Skin of body (tissue), 3 donors: ENCODE measurements at places on chromosomes 3 and 15.

DNA sequence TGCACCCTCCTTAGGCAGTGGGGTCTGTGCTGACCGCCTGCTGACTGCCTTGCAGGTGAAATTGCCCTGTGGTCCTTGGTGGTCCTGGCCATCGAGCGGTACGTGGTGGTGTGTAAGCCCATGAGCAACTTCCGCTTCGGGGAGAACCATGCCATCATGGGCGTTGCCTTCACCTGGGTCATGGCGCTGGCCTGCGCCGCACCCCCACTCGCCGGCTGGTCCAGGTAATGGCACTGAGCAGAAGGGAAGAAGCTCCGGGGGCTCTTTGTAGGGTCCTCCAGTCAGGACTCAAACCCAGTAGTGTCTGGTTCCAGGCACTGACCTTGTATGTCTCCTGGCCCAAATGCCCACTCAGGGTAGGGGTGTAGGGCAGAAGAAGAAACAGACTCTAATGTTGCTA lies 2.4 kb downstream of the RHO start:
- DNase-seq: no peak

DNA sequence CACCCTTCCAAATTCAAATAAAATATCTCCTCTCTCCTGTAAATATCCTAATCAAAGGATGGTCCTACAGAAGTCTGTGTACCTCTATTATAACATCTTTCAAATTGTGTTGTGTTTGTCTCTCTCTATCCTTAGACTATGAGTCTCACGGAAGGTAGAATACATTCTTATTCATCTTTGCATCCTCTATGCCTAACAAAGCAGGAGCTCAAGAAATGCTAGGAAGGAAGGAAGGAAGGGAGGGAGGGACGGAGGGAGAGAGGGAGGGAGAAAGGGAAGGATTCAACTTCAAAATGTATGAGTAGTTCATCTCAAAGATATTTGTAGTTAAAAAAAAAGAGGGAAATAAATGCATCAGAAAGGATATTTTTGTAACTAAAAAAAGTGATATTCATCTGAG lies 150.0 kb downstream of the RTP4 start:
- DNase-seq: no peak

DNA sequence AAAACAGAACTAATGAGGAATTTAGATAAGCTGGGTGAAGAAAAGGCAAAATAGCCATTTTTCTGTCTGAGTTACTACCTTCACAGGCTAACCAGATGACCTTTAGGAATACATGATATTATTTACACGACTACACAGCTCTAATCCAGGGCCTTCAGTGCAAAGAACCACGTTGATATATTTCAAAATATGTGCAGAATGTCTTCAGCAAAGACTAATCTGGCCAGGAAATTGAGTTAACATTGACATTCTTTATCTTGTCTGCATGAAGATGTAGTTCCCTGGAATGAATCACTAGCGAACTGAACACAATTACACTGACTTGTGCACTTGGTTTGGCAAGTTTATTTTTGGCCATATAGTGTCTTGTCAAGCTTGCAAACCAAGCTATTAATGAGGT lies 41.5 kb downstream of the PDHB start:
- DNase-seq: no peak

DNA sequence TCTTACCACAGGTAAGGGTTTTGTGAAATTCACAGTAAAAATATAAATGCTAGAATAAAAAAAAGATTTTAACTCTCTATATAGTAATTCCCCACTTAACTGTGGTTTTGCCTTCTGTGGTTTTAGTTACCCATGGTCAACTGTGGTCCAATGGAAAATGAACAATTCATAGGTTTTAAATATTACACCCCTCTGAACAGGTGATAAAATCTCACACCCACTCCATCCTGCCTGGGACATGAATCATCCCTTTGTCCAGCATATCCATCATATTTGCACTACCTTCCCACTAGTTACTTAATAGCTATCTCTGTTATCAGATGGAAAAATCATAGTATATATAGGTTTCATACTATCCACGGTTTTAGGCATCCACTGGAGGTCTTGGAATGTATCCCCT lies 49.2 kb downstream of the HDGFL3 start:
- DNase-seq: no peak

DNA sequence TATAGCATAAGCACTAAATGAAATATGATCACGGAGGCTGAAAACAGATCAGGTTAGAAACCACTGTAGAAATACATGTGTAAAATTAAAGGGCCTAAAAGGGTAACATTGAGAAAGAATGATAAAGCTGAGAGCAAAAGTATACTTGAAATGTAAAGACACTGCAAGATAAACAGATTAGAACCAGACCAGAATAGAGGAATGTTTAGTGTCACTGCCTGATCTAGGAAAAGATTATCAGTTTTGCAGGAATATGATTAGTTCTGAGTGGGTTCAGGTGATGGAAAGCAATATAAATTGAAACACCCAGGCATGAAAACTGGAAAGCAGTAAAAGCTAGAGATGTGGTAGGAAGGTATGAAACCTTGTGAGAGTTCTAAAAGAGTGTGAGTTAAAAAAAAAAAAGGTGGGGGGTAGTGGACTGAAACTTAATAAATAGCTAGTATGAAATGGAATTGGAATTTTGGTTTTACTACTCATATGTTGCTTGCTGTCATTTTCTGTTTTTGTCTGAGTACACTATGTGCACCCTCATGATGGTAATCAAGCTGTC lies 16.0 kb upstream of the C3orf38 start:
- no peak for DNase-seq
